ENCODE measurements at places on chromosomes 11 and 22. TPM values are rescaled to one million over a fixed set of nuclear protein-coding genes. Genes with fewer than 3 reads are reported as not detected.

TRPM5 gene
- total RNA-seq: 0.07 TPM

APLNR gene
- 0.53 TPM for total RNA-seq

GDPD4 gene
- total RNA-seq: not detected

DCHS1 gene
- total RNA-seq: 12.6 TPM

PIH1D2 gene
- total RNA-seq: 0.85 TPM

CATSPER1 gene
- total RNA-seq: not detected

EIF3L gene
- 645 TPM for total RNA-seq

GRCh38 chr22:19130959-19131684, at the start of gene TSSK2:
TSSK2 (plus strand) TSS chr22:19131308; CDS start chr22:19131400, 92 bp downstream.
- peaks cover 10% of the 10 kb centered on the region for H3K36me3 ChIP-seq
- DNase-seq: peak; percentile 37
- no peak within 1 kb of the TSS for H3K4me3 ChIP-seq

- H3K27ac ChIP-seq: no peak overlapping the region
- H3K4me1 ChIP-seq: peaks cover 12% of the 10 kb centered on the region
- H3K36me3 ChIP-seq: no peaks in the 10 kb centered on the region
- no peak overlapping the region for H3K4me3 ChIP-seq
- H3K27me3 ChIP-seq: no peaks in the 10 kb centered on the region
- DNase-seq: no peak
These were observed 41.3 kb downstream of the POU2F3 start for GRCh38 chr11:120281143-120281795.

DNA sequence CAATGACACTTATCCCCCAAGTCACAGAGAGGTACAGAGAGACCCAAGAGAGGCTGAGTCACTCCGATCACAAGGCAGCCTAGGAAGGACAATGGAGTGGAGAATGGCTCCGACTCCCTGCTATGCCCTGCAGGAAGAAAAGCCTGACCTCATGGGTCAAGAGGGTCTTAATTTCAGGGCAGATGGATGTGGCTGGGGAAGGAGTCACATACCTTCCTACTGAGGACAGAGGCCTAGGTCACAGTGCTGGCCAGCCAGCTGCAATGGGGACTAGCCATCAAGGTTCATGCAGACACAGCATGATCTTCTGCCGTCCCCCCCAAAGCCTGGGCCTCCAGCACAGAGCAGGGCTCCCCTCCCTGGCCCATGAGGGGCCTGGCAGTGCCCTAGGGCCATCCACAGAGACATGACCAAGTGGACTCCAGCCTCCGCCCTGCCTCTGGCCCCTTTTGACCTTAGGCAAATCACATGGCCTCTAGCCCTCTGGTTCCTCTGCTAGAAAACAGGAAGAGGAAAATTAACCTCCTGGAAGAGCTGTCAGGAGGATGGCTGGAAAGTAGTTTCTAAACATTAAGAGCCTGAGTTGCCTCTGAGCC, 1.8 kb downstream of the ARRB1 start:
- peaks cover 78% of the 10 kb centered on the region for H3K4me1 ChIP-seq
- peak overlapping the region; percentile 81 for H3K27ac ChIP-seq
- DNase-seq: no peak
- peaks cover 8% of the 10 kb centered on the region for H3K27me3 ChIP-seq
- H3K4me3 ChIP-seq: peak overlapping the region; percentile 80
- peaks cover 5% of the 10 kb centered on the region for H3K36me3 ChIP-seq

DNA sequence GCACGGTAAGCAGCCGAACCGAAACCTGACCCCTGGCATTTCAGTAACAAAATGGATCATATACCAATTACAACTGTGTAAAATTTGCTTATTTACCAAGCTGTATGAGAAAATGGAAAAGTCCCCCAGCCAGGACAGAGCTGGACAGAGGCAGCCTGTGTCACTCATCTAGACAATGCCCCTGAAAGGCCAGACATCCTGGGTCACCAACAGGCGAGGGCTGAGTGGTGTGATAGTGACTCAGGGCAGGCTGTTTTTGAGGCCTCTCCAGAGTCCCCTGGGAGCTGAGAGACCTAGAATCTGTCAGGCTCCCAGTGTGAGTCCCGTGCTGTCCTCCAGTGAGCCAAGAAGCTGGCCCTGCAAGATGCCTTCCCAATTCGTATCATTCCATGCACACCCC, 680.4 kb downstream of the TBC1D22A start:
- no peak overlapping the region for H3K4me3 ChIP-seq
- H3K36me3 ChIP-seq: peaks cover 50% of the 10 kb centered on the region
- H3K27ac ChIP-seq: no peak overlapping the region
- no peaks in the 10 kb centered on the region for H3K4me1 ChIP-seq
- H3K27me3 ChIP-seq: peaks cover 11% of the 10 kb centered on the region

- no peak overlapping the region for H3K4me3 ChIP-seq
- no peak for DNase-seq
- no peaks in the 10 kb centered on the region for H3K4me1 ChIP-seq
These were observed 57.9 kb upstream of the FSHB start for GRCh38 chr11:30172883-30173311.

GRCh38 chr22:48737461-48738203, 1090.0 kb downstream of the BRD1 start:
- no peak overlapping the region for H3K4me3 ChIP-seq
- DNase-seq: no peak
- H3K36me3 ChIP-seq: peaks cover 3% of the 10 kb centered on the region
- no peaks in the 10 kb centered on the region for H3K27me3 ChIP-seq
- H3K4me1 ChIP-seq: no peaks in the 10 kb centered on the region

DNA sequence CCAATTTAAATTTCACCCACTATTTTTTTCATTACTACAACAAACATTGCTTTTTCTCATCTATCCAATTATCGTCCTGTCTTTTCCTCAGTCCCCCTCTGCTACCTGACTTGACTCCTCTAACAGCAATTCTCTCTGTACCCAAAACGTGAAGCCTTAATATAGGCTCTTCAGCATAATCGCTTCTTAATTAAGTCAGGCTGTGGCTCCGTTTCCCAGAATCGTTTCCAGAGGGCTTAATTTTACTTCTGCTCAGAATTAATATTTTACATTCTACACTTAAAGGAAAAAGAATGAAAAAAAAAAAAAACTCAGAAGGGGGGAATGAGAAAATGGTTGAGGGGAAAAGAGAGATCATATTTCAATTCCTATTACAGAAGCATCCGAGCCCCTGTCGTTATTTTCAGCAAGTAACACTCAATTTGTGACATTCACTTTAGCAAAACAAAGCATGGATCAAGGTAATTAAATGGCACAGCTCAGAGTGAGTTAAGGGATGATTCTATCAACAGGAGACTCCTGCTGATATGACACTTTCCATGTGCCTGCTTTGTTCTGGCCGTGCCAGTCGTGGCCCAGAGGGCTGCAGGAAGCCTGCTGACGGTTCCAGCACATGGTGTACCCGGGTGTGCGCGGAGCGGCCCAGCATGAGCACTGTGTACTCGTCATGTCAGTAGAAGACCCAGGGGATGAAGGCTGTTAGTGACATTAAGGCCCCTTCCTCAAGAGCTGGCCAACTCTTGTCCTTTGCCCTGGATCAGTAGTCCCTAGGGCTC, 272.5 kb downstream of the NTM start:
- H3K4me1 ChIP-seq: peaks cover 76% of the 10 kb centered on the region
- H3K36me3 ChIP-seq: no peaks in the 10 kb centered on the region
- H3K4me3 ChIP-seq: no peak overlapping the region
- DNase-seq: no peak
- no peaks in the 10 kb centered on the region for H3K27me3 ChIP-seq

DNA sequence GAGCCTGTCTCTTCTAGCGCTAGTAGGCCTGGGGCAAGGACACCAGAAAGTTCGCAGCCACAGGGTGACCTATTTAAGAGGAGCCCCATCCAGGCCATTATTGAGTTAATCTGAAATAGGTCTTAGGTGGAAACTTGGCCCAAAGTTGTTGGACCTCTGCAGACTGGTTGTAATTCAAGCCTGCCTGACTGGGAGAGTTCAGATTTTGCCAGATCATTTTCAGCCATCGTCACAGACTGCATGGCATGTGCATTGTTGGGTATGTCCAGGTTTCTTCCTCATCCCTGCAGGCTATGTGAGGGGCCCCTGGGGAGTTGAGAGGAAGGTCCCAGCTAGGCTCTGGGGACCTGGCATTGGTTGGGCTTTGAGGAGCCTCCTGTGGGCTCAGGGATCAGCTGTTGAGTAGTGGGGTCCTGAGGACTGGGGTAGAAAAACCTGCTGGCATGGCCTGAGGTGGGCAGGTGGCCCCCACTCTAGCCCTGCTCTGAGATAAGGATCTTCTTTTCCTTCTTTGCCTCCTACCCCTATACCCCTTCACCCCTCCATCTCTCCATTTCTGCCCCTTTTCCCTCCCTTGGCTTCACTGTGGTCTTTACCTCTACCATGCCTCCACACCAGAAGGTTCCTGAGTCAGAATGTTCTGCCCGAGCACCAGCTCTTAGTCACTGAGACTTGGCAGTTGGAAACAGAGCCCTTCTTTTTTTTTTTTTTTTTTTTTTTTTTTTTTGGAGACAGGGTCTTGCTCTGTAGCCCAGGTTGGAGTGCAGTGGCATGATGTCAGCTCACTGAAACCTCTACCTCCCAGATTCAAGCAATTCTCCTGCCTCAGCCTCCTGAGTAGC, 112.7 kb downstream of the MORC2 start:
- no peaks in the 10 kb centered on the region for H3K4me1 ChIP-seq
- no peaks in the 10 kb centered on the region for H3K27me3 ChIP-seq
- no peak for DNase-seq
- H3K4me3 ChIP-seq: no peak overlapping the region

DNA sequence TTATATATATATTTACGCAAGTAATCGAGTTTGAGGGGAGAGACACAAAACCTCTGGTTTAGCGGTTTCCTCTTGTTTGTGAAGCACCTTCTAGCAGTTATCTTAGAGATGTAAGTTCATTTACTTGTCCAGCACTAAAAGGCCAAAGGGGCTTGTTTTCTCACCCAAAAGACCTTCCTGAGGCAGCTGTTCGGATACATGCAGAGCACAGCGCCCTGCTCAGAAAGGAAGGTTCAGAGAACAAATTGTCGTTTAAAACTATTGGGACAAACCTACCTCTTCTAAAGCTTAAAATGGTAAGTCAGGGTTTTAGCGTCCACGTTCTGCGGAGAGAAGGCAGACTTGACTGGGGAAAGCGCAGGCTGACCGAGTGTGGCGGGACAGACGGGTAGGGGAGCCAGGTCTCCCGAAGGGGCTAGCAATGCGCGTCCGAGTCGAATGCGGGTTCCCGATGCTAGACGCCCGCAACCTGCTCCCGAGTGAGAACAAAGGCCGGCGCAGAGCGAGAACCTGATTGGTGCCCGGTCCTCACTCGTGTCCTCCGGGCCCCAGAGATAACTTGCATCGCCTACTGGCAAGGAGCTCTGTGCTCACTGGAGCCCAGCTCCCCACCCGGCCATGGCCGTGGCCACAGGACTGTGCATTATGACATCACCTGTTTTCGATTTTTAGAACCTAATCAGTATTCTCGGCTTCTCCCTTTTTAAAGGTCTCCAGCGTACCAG, 1.0 kb upstream of the SESN3 start:
- peaks cover 33% of the 10 kb centered on the region for H3K27me3 ChIP-seq
- H3K4me1 ChIP-seq: peaks cover 50% of the 10 kb centered on the region
- H3K27ac ChIP-seq: peak overlapping the region; percentile 80
- no peaks in the 10 kb centered on the region for H3K36me3 ChIP-seq
- no peak overlapping the region for H3K4me3 ChIP-seq

GRCh38 chr11:133942577-133942976, 14.2 kb downstream of the IGSF9B start:
- 0 out of 2 replicates have a peak overlapping the region, but pooled peaks have one; percentile 40 for H3K27ac ChIP-seq
- no peak for DNase-seq
- peaks cover 13% of the 10 kb centered on the region for H3K4me1 ChIP-seq
- no peak overlapping the region for H3K4me3 ChIP-seq

GRCh38 chr11:69541501-69542313, 60.2 kb downstream of the LINC01488 start:
- H3K4me1 ChIP-seq: peaks cover 17% of the 10 kb centered on the region
- no peaks in the 10 kb centered on the region for H3K27me3 ChIP-seq
- no peak for DNase-seq
- no peaks in the 10 kb centered on the region for H3K36me3 ChIP-seq
- H3K4me3 ChIP-seq: no peak overlapping the region

- peaks cover 19% of the 10 kb centered on the region for H3K27me3 ChIP-seq
- DNase-seq: no peak
- no peak overlapping the region for H3K4me3 ChIP-seq
- H3K4me1 ChIP-seq: peaks cover 6% of the 10 kb centered on the region
- no peaks in the 10 kb centered on the region for H3K36me3 ChIP-seq
These were observed 346.8 kb upstream of the NARS2 start for GRCh38 chr11:78921509-78921908.

GRCh38 chr11:34449013-34449412, 10.3 kb downstream of the CAT start:
- no peak overlapping the region for H3K27ac ChIP-seq
- H3K36me3 ChIP-seq: peaks cover 6% of the 10 kb centered on the region
- no peak overlapping the region for H3K4me3 ChIP-seq
- DNase-seq: no peak
- H3K27me3 ChIP-seq: peaks cover 2% of the 10 kb centered on the region
- H3K4me1 ChIP-seq: no peaks in the 10 kb centered on the region

DNA sequence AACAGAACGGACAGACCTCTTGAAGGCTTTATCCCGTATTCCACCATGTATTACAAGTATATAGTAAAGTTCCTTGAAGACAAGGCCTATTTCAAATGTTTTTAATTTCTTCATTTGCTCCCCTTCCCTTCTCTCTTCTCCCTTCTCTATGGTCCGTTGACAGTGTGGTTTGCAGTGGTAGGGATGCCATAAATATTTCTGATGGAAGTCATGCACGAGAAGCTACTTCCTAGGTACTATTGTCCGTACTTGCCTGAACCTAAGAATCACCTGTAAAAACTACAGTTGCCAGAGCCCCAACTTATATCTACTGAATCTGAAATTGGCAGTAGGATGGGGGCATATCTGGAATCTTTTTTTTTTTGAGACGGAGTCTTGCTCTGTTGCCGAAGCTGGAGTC, 2.8 kb downstream of the PISD start:
- H3K4me3 ChIP-seq: no peak overlapping the region
- H3K27ac ChIP-seq: no peak overlapping the region
- DNase-seq: no peak
- no peaks in the 10 kb centered on the region for H3K36me3 ChIP-seq

- H3K36me3 ChIP-seq: peaks cover 24% of the 10 kb centered on the region
- no peak overlapping the region for H3K27ac ChIP-seq
- H3K27me3 ChIP-seq: no peaks in the 10 kb centered on the region
- no peak overlapping the region for H3K4me3 ChIP-seq
- 0 out of 2 replicates have a peak, but pooled peaks cover 3% of the 10 kb centered on the region for H3K4me1 ChIP-seq
These were observed 108.9 kb downstream of the ARHGAP8 start for GRCh38 chr22:44861245-44861644.

GRCh38 chr22:29447906-29448305, 9.5 kb downstream of the RFPL1 start:
- H3K4me1 ChIP-seq: no peaks in the 10 kb centered on the region
- no peak for DNase-seq
- H3K4me3 ChIP-seq: no peak overlapping the region
- H3K36me3 ChIP-seq: no peaks in the 10 kb centered on the region
- no peaks in the 10 kb centered on the region for H3K27me3 ChIP-seq

DNA sequence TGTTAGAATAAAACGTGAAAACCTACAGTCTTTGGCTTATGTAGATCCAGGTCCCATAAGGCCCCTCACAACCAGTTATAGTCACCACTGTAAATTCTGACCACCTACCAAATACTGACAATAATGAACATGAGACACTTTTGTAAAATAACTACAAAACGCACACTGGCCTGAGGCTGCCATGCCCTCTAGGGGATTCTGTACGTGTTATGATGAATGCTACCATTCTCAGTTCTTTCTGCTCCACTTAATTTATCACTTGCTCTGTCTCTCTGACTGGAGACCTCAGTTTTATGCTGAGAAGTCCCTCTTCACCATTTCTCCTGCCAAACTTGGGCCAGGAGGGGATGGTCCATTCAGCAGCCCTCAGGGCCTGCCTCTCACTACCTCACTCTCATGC, 18.7 kb upstream of the TMPRSS5 start:
- peaks cover 6% of the 10 kb centered on the region for H3K4me1 ChIP-seq
- DNase-seq: no peak
- H3K36me3 ChIP-seq: no peaks in the 10 kb centered on the region
